ENCODE measurements at places on chromosomes 6 and 20.

- no peak for DNase-seq
These were observed 44.5 kb downstream of the EDN1 start for GRCh38 chr6:12334526-12335130.

DNA sequence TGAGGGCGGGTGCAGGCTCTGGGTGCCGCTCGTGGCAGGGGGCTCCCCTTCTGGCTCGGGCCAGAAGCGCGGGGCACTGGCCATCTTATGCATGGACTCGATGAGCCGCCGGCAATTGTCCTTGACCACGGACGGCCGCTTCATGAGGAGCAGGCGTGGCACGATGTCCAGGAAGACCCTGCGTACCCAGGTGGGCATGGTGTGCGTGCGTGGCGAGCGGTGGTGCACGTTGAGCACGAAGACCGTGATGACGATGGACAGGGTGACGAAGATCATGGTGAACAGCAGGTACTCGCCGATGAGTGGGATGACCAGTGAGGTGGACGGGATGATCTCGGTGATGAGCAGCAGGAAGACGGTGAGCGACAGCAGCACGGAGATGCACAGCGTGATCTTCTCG, 11.0 kb downstream of the CHRNA4 start:
- DNase-seq, result no peak

- no peak for DNase-seq
These were observed 53.3 kb downstream of the MYO6 start for GRCh38 chr6:75802366-75802765.

DNA sequence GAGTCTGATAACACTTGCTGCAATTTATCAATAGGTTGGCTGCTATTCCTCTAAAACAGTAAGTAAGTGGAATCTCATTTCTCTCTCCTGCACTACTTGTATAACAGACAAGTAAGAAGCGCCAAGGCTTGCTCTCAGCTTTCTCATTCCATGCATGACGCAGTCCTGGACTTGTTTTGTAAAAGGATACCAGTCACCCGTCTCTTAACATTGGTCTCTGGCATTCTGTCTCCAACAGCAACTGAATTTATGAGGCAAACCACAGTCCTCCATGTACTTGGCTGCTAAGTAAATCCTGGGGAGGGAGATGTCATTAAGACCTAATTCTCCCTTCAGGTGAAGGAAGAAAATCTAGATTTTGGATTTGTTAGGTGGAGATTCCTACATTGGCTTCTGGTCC, 115.4 kb downstream of the OPN5 start:
- DNase-seq, result no peak

DNA sequence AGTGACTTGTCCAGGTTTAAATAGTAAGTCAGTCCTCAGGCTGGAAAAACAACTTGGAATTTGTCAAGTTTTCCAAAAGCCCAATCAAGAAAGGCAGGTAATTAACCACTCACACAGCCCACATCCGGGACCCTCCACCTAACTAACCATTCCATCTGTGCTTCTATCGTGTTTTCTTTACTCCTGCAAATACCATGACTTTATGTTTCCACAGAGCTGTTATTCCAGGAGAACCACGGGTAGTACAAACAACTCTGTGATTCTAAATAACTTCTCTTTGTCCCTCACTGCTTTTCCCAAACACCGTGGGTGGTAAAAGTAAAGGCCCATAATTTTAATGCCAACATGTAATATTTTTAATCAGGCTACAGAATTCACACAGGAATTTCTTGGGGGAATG, 49.6 kb upstream of the NT5E start:
- no peak for DNase-seq

DNA sequence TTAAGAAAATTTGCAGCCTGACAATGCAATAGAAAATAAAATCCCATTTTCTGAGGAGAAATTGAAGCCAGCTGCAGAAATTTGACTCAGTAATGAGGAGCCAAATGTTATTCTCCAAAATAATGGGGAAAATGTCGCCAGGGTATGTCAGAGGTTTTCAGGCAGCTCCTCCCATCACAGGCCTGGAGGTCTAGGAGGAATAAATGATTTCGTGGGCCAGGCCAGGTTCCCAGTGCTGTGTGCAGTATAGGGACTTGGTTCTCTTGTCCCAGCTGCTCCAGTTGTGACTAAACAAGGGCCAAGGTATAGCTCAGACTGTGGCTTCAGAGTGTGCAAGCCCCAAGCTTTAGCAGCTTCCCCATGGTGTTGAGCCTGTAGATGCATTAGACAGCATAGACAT, 1240.8 kb upstream of the ADGRB3 start:
- no peak for DNase-seq

- DNase-seq, result no peak
These were observed 2.9 kb downstream of the RXRB start for GRCh38 chr6:33197431-33198048.

- no peak for DNase-seq
These were observed 1.0 kb upstream of the MTG2 start for GRCh38 chr20:62181808-62182207.

- no peak for DNase-seq
These were observed 1.9 kb downstream of the TMEM239 start for GRCh38 chr20:2817891-2818595.

- no peak for DNase-seq
These were observed 73.8 kb upstream of the GATA5 start for GRCh38 chr20:62549499-62550086.

DNA sequence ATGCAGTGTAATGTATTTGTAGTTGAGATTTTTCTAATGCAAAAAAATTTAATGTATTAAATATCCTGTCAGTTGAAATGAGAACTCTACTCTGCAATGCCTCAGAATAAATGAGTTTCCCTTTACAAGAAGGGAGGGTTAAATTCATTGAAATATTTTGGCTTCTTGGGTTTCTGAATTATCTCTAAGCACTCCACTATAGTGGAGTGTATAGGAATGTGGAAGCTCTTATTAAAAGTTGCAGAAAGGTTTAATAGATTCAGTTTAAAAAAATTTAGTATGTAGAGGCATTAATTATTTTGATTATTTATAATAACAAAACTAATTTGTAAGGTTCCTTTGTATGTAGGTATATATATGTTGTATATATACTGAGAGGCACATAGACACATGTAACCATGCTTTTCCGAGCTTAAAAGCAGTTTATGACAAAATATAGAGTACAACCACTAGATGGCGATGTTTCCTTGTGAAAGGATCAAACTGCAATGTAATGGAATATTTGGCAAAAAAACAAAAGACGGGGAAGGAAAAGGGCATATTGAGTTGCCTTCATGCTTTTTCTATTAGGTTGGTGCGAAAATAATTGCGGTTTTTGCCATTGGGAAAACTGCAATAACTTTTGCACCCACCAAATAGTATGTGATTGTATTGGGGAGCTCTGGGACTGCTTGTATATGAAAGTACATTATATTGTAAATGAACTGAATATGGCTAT, 144.2 kb downstream of the MYO6 start:
- DNase-seq, result no peak

DNA sequence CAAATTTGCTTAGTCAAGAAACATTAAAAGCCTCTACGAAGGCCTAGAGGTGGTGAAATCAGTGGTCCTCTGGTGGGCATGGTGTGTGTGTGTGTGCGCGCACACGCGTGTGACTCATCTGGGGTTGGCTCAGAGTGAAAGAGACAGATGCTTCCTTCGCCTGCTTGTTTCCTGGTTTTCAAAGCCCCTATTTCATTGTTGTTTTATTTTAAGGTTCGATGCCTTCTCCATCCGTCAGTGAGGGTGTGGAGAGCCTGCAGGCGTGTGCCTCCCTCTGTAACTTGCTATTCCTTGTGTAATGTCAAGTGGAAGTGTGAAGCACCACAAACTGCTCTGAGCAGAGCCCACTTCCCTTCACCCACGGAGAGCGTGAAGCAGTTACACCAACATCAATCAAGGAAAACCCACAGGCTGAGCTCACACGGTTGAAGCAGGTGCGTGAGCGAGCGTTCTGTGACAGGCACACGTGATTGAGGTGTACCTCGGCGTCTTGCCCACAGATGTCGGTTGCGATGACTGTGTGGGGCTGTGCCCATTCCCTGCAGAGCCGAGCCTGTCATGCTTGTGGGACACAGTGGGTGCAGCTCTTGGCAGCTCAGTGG, 233.9 kb downstream of the PRL start:
- peak; percentile 29 for DNase-seq

GRCh38 chr20:37142708-37143107, 36.4 kb upstream of the RPN2 start:
- DNase-seq, result no peak

DNA sequence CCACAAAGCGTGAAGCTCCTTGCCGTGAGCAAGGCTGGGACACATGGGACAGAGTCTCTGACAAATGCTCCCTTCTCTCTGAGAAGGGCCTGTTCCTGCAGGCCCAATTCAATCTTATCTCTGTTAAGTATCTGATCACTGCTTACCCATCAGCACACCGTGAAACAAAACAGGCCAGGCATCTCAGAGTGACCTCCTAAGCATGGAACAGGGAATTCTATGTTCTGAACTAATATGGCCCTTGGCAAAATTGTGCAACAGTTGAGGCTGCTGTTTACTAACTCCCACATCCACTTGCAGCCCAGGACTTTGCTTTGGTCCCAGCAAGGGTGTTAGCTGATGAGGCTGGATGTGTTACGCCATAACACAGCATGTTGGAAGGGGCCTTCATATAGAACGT, 79.2 kb downstream of the GCLC start:
- no peak for DNase-seq

Measured in activated CD4-positive, alpha-beta T cell treated with anti-CD3 and anti-CD28 coated beads for 1 hour (primary cell).